ENCODE measurements at places on chromosomes 1 and 21.

- ATAC-seq, result no peak
Measured at GRCh38 chr1:200257235-200257634, 152.6 kb downstream of the ZNF281 start.

- ATAC-seq, result no peak
Measured at GRCh38 chr21:38203229-38203628, 53.6 kb upstream of the KCNJ15 start.

DNA sequence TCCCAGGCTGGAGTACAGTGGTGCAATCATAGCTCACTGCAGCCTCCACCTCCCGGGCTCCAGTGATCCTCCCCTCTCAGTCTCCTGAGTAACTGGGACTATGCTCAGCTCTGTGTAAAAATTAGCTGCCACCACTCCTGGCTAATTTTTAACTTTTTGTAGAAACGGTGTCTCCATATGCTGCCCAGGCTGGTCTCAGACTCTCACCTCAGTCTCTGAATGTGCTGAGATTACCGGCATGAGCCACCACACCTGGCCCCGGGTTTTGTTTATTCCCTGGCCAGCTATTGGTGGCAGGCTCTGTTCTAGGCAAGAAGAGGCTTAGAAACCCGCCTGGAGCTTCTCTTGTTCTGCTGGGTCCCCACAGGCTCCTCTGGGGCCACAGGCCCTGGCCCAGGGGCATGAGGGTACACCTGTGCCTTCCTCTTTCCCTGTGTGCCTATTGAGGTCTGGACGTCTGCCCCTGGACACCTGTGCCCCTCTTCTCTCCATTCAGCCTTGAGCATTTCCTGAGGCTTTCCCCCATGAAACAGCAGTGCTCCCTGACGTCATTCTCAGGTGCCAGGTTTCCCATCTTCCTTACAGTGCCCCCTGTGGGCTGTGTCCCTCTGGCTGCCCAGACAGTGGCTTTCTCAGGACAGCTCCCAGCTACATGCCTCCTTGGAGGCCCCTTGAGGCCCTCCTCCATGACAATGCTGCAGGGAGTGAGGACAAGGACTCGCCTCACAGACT lies 57.5 kb downstream of the PCP4 start:
- no peak for ATAC-seq

GRCh38 chr1:9542430-9542829 lies 3.2 kb downstream of the SLC25A33 start:
- ATAC-seq, result no peak
